Stimulated activated CD8-positive, alpha-beta memory T cell treated with anti-CD3 and anti-CD28 coated beads, Interleukin-4, amount 100 ng/mL, for 4 hours (primary cell): ENCODE measurements at places on chromosomes 1 and 21.
A peak's percentile ranks its signal among the peaks of the same experiment; 100 is the strongest.

DNA sequence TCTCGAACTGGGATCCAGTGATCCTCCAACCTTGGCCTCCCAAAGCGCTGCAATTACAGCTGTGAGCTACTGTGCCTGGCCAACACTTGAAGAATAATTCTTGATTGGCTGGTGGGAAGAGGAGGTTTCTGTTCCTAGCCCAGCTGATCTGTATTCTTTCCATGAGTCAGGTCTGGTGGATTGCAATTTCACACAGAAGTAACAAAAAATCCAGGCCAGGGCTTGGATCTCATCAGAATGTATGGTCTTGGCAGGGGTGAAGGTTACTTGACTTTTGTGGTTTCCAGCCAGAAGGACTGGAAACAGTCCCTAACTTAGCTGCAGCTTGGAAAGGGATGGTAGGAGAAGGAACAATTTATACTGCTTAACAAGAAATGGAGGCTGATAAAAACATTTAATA, 5.1 kb upstream of the HP1BP3 start:
- DNase-seq: no peak

DNA sequence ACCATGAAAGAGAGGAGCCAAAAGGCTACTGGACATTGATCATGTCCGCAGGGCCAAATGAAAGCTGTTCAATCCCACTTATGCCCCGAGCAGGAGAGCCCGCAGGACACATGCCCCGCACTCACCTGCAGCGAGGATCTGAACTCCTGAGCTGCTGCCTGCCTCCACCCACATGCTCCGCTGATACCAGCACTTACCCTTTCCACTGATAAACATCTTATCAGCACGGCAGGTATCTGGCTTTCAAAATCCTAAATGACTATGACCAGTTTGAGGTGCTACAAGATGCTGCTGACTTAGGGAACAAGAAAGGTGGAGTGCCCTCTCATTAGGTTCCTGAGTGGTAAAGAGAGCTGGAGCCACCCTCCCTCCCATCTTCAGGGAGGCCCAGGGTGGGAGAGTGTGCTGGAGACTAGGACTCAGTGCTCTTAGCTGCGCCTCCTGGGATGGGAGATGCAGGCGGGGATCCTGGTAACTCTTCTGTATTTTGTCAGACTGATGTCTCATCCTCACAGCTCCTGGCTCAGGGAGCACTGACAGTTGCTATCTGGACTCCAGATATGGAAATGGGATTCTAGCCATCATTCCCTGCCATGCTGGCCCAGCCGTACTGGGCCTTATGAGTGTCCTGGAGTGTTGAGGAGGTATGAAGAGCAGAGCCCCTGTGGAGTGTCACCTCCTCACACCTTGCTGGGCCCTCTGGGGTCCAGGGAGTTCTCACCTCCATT, 86.4 kb upstream of the F3 start:
- DNase-seq: no peak

DNA sequence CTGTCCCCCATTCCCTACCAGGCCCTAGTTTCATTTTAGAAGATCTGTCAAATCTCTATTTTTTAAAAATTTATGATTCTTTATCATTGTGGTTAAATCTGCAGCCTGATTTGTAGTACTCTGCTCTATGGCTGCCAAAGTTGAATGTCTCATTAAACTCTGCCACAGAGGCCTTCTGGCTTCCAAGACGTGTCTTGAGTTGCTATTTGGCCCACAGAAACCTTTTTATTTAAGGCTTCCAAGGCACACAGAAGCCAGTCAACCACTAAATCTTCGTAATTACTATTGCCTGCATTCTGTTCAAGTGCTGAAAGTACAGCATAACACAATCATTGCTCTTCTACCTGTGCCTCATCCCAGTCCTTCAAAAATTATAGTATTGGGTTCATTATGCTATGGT, 971.0 kb downstream of the NCAM2 start:
- no peak for DNase-seq

- DNase-seq: no peak
Measured at GRCh38 chr1:155569988-155570592, 7.5 kb upstream of the ASH1L start.

GRCh38 chr1:189929501-189930099, 548.1 kb downstream of the BRINP3 start:
- no peak for DNase-seq

- no peak for DNase-seq
Measured at GRCh38 chr1:55289614-55290013, 74.5 kb upstream of the USP24 start.

- DNase-seq: no peak
Measured at GRCh38 chr1:87236585-87236984, 92.1 kb upstream of the LMO4 start.

DNA sequence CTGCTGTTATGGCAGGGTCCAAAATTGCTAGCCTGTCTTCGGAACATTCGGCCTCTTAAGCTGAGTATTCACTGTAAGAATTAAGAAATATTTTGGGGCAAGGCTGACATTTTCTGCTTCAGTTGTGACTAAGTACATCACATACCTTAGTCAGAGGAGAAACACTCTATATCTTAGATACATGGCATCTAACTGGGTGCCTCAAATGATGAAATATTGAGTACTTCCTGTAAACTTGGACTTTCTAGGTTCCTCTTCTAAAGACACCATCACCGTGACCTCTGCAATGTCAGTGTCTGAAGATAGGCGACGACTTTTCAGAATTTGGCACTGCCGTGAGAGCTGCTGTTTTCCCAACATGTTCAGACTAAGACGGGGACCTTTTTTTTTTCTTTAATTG, 65.6 kb downstream of the PCBP3 start:
- no peak for DNase-seq

- no peak for DNase-seq
Measured at GRCh38 chr1:7104339-7104738, 319.1 kb downstream of the CAMTA1 start.

GRCh38 chr1:24970399-24970753, 40.3 kb upstream of the RUNX3 start:
- DNase-seq: no peak

GRCh38 chr1:110956586-110956985, 7.1 kb downstream of the LRIF1 start:
- no peak for DNase-seq

- DNase-seq: no peak
Measured at GRCh38 chr1:221149555-221150075, 270.4 kb downstream of the HLX start.

DNA sequence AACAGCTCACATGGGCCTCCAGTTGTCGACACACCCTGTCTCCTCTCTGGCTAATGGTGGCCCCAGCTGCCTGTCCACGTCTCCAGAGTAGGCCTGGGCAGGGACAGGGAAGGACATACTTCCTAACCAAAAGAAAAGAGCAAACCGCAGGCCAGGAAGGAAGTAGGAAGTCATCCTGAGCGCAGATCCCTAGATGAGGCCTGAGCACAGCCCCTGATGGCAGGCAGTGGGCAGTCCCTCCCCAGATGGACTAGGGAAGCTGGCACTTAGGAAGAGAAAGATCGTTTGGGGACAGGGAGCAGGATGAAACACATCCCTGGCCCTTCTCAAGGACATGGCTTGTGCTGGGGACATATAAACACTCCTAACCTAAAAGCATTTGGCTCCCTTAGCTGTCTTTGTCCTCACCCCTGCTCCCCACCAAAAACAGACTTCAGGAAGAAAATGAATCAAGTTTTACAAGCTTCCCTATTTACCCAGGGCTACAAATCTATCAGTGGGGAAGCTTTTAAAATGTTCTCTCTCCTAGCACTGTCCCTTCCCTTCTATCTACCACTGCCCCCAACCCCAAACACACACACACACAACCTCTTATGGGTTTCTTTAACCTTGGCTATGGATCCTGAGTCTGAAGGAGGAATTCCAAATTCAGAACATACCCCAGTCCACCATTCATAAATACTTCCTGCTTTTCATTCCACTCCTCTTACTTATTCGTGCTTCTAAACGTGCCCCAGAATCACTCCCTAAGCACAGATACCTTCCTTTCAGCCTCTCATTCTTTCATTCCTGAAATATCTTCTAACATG, 21.1 kb downstream of the SSBP3 start:
- DNase-seq: no peak

DNA sequence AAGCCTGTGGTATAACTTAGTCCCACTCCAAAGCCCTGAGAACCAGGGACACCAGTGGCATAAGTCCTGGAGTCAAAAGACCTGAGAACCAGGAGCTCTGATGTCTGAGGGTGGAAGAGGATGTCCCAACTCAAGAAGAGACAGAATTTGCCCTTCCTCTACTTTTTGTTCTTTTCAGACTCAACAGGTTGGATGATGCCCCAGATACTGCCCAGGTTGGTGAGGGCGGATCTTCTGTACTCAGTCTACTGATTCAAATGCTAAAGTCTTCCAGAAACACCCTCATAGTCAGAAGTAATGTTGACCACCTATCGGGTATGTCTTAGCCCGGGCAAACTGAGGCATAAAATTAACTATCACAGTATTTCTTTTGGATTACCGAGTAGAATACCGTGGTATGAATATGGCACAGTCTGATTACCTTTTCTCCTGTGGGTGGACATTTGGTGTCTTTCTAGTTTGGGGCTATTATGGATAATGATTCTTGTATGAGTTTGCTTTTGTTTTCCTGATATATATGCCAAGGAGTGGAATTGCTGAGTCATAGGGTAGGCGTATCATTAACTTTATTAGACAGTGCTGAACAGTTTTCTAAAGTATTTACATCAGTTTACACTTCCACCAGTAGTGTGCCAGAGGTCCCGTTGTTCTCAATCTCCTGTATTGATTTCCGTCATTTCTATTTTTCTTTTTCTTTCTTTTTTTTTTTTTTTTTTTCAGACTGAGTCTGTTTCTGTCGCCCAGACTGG, 3.2 kb upstream of the CHAF1B start:
- no peak for DNase-seq

DNA sequence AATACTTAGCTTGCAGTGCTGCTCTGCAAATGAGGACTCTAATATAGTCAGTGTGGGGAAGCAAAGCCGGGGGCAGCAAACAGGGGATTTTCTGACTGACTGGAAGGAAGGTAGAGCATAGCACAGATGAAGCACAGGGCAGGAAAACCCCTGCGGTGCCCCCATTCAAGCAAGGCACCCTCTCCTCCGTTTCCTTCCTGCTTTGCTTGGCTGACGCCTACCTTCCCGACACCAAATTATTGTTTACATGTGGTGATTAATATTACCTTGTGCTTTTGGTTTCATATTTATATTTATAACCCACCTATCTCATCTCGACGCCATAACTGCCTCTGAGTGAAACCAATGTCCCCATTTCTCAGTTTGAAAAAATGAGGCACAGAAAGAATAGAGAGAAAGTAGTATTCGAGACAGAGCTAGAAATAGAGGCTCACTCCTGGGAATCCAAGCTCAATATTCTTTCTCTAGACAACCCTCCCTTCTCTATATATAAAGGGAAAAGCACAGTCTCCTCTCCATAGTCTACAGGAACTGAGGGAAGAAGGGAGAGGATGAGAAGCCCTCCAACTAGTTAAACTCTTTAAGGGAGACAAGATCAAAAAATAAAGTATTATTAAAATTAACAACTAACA, 41.3 kb downstream of the PIK3C2B start:
- DNase-seq: peak; percentile 56

DNA sequence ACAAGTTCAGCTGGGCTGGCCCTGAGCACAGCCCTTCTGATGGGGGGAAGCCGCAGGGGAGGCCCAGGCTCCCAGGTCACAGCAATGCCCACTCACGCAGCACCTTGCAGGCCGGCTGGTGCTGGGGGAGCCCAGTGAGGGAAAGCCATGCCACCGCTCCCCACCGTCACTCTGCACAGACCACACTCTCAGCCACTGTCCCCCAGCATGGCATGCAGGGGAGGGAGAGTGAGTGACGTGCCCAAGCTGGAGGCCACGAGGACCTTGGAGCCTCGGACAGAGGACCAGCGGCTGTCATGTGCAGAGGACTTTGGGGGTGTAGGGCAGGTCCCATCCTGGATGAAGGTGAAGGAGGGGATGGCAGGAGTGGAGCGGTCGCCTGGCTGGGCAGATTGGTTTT, 25.1 kb downstream of the SLC45A1 start:
- no peak for DNase-seq

GRCh38 chr1:156721535-156721934, 6.7 kb upstream of the METTL25B start:
- DNase-seq: no peak

GRCh38 chr1:52665006-52665941, 32.3 kb downstream of the SHISAL2A start:
- no peak for DNase-seq

GRCh38 chr1:37477946-37478345, 3.6 kb downstream of the ZC3H12A start:
- no peak for DNase-seq

GRCh38 chr1:14612256-14612655, 13.8 kb downstream of the KAZN start:
- no peak for DNase-seq

GRCh38 chr1:86733340-86733739, 29.0 kb downstream of the SH3GLB1 start:
- no peak for DNase-seq

GRCh38 chr1:114319418-114319817, 165.7 kb upstream of the SYT6 start:
- DNase-seq: no peak

DNA sequence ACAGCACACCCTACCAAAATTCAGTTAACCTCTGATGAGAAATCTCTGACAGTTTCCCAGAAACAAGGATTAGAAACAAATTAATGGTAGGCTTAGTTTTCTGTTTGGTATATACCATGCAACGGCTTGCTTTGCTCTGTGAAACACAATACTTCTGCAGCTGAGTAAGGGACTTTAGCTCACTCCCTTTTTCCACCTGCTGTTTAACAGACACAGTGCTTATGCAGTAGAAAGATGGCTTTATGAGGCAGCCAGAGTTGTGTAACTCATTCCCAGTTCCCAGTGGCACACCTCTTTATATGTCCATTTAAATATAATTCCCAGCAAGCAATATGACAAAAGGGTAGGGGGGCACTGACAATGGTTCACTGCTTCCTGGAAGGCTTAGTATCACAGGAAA, 124.0 kb downstream of the PIGK start:
- no peak for DNase-seq

DNA sequence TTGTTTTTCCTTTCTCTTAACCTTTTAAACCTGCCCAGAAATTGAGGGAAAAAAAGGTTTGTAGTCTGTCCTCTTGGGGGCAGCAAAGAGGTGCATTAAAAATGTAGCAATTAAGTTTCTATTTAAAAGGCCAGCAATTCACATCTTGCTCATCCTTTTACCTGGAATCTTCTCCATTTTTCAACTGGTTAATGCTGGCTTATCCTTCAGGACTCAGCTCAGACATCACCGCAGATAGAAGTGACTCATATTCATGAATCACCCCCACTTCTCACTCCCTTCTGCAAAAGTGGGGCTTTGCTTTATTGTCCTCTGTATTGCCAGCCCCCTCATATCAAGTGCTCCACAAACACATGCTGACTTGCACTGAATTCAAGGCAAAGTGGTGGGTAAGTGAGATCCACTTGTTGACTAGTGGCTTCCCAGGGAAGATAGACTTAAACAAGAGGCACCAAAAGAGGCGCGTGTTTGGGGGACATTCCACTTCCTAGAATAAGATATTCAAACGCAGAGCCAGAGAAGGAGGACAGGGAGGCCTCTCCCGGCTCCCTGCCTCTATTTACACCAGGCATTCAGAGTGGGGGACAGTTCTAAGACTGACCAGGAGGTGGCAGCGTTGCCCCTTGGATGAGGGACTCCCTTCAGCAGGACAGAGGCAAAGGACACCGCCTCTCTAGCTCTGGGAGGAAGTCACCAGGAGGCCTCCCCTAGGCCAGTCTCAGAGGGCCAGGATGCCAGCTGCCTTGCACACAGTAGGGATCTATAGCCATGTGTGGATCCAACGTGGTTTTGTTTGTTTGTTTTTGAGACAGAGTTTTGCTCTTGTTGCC, 23.2 kb upstream of the ZNF648 start:
- DNase-seq: peak; percentile 44
